Activated naive CD4-positive, alpha-beta T cell (primary cell): ENCODE measurements at places on chromosomes 4 and X.

GRCh38 chrX:115023139-115023538 is 5.7 kb upstream of the IL13RA2 start:
- DNase-seq, result no peak

GRCh38 chrX:55120761-55121358 is 32.0 kb downstream of the PAGE2 start:
- DNase-seq, result no peak

DNA sequence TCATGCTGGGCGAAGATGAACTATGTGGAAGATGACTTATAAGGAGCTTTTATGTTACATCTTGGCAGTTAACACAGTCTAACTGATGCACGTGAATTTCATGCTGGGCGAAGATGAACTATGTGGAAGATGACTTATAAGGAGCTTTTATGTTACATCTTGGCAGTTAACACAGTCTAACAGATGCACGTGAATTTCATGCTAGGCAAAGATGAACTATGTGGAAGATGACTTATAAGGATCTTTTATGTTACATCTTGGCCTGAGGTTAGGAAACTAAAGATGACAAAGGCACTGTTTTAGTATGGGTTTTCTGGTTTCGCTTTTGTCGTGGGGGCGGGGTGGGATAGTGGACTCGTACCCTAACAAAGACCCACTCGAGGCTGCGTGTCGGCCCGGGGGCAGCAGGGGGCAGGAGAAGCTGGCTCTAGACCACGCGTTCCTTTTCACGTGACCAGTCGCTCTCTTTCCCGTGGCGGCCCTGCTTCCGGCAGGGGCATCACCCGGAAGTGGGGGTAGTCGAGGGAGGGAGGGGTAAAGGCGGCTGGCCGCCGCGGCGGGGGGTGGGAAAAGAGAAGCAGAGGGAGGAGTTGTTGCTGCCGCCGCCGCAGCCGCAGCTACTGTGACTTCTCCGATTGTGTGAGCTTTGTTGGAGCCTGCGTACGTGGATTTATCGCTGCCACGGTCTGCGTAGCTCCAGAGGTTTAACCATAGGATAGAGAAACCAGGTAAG is at the start of gene ATP7A:
ATP7A (plus strand) TSS at position 586 of the 733 bp plus-strand sequence. CDS start 60,949 bp downstream, outside the sequence.
- peak; percentile 71 for DNase-seq

- DNase-seq, result no peak
Observed at GRCh38 chr4:150305995-150306394, 227.8 kb downstream of the DCLK2 start.

DNA sequence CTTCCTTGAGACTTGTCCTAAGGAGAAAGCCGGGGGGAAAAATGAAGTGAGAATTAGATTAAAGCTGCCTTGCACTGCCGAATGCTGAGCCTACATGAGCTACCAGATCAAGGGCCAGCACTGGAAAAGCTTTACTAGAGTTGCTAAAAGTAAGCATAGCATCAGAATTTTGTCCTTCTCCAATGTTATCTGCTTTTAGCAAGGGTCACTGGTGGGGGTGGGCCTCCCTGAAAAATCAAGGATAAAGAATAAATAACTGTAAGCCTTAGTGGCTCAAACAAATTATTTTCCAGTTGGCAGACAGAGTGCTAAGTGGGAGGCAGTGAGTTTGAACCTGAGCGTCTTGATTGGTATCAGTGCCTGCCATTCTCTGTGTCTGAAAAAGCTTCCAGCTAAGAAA is 310.5 kb upstream of the PITX2 start:
- no peak for DNase-seq

DNA sequence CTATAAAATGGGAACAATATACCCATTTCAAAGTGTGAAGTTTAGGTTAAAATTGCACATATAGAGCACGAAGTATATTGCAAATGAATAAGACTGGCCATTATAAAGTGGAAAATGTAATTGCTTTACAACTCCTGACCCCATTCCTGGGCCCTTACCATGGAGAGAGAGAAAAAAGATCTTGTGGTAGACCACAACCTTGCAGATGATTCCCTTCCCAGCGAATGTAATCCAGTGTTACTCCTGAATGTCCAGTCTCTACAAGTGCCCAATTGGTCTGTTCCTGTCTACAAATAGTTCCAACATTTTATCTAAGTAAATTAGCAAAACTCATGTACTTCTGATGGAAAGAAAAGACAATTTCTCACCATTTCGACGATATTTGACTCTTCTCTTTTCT is 184.1 kb upstream of the LNX1 start:
- no peak for DNase-seq

- DNase-seq, result no peak
Observed at GRCh38 chrX:13574600-13574999, 5.2 kb downstream of the EGFL6 start.

GRCh38 chr4:32192991-32193390 is 1472.8 kb downstream of the PCDH7 start:
- DNase-seq, result no peak

DNA sequence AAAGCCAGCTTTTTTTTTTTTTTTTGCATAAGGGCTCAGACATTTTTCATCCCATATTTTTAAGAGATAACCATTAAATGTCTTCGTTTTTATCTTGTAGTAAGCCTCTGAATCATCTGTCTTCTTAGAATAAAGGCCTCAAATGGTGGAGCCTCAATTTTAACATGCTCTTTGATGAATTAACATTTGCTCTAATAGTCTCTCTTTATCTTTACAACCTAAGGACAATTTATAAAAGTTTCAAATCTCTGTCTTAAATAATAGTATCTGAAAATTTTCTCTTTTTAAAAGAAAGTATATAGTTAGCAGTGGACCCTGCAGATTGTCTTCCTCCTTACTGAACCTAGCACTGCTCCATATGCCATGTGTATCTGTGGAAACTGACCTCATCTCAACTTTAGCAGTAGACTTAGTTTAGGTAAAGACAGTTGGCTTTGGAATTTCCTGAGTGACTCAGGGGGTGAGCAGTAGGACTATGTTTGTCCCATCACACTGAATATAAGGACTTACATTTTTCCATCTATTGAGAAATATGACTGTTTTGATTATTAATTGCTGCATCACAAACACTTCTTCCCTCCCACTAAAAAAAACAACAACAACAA is 1658.0 kb downstream of the STIM2 start:
- no peak for DNase-seq

GRCh38 chr4:120088507-120088906 is 21.9 kb upstream of the MAD2L1 start:
- DNase-seq, result no peak

DNA sequence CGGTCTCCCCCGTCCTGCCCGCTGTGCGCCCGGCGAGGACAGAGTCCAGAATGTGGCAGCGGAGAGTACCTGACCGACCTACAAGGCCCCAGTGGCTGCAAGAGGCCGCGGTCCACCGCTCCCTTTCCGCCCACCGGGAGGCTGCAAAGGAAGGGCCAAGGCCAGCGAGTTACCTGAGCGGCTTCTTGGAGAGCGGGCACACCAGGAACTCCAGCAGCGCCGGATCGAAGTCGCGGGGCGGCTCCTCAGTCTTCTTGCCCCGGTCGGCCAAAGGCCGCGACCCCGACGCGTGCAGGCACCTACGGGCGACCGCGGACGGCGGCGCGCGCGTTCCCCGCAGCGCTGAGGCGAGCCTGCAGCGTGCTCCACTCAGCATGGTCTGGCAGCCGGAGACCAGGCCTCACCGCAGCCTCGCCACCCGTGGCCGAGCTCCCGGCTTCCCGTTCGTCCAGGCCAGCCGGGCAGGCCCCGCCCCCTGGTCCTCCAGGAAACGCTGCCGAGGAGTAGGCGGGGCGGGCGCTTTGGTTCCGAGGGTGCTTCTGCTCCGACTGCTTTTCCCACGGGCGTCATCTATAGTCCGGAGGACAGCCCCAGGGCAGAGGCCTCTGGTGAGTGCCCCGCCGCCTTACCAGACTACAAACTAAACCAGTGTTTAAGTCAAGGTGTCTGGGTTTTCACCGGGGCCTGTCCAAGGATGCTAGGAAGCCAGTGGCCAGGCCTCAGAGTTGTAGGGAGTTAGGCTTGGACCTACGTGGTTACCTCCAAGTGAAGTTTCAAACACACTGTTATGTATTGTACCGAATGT is at the start of gene PYURF:
PYURF (minus strand) TSS at position 452 of the 805 bp plus-strand sequence; CDS start at position 376, 76 bp downstream.
- DNase-seq, result peak; percentile 20

DNA sequence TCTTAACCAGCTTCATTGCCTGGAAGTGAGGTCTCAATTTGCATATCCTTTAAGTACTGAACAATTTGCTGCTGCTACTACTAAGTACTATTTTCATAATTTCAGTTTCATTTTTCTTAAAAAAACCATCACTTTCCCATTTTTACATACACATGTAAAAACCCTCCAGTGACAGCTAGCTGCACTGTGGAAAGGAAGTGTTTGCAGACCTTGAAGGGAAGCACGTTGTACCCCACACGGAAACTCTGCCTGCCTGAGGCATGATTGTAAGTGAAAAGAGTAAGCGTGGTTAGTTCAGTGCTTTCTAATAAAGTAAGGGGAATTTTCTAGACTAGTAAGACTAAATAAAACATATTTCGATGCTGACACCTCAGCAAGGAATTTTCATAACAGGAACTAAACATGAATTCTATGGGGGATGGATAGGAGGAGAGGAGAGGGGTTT is 103.6 kb downstream of the RAPGEF2 start:
- DNase-seq, result no peak

GRCh38 chr4:153704522-153704921 is 20.4 kb downstream of the TLR2 start:
- no peak for DNase-seq

DNA sequence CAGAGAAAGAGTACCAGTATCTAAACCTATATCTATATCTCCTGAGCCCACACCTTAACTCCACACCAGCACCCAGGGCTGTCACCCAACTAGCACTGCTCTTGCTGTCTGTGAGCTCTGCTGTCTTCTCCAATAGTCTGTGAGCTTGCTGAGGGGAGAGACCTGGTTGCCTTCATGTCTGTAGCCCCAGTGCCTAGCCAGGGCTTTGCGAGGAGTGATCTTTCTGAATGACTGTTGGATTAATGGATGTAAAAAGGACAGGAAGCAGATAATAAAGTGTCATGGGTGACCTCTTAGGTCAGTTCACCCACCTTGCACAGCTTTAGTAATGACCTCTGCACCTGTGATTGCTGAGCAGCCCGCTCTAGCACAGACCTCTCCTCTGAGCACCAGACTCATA is 30.5 kb downstream of the CNGA2 start:
- no peak for DNase-seq

- no peak for DNase-seq
Observed at GRCh38 chr4:73988061-73988460, at the start of gene PPBP. TSS of gene PPBP (minus strand) at chr4:73988190. CDS start at chr4:73988103, 87 bp downstream.

- DNase-seq, result no peak
Observed at GRCh38 chr4:151323667-151324066, 1.7 kb downstream of the SH3D19 start.

DNA sequence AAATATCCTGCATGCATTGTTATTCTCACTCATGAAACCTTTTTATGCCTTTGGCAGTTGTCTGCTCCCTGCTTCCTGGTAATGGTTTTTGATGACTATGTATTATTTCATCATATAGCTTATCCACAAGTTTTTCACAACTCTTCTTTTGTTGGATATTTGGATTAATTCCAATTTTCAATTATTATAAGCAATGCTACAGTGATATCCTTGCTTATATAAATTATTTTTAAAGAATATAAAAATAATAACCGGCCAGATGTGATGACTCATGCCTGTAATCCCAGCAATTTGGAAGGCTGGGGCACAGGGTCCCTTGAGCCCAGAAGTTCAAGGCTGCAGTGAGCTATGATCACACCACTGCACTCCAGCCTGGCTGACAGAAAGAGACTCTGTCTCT is 47.0 kb downstream of the ASIC5 start:
- DNase-seq, result no peak

GRCh38 chr4:113674251-113674650 is 87.3 kb downstream of the CAMK2D start:
- no peak for DNase-seq

- no peak for DNase-seq
Observed at GRCh38 chrX:8629871-8630270, 102.1 kb downstream of the ANOS1 start.

DNA sequence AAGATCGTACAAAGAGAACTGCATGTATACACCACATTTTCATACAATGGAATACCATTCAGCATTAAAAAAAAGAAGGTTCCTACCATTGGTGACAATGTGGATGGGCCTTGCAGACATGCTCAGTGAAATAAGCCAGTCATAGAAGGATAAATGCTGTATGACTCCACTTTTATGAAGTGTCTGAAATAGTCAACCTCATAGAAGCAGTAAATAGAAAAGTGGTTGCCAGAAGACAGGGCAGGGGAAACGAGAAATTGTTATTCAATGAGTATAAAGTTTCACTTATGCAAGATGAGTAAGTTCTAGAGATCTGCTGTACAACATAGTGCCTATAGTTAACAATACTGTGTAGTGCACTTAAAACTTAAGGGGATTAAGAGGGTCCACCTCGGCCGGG is 257.5 kb upstream of the FTHL17 start:
- DNase-seq, result no peak

- no peak for DNase-seq
Observed at GRCh38 chr4:120434756-120435155, 368.1 kb upstream of the MAD2L1 start.

- DNase-seq, result no peak
Observed at GRCh38 chr4:150038335-150039076, 39.7 kb upstream of the DCLK2 start.

GRCh38 chrX:13194291-13195103 is 125.4 kb downstream of the ATXN3L start:
- no peak for DNase-seq

- DNase-seq, result no peak
Observed at GRCh38 chr4:67049446-67049845, 495.9 kb downstream of the CENPC start.

DNA sequence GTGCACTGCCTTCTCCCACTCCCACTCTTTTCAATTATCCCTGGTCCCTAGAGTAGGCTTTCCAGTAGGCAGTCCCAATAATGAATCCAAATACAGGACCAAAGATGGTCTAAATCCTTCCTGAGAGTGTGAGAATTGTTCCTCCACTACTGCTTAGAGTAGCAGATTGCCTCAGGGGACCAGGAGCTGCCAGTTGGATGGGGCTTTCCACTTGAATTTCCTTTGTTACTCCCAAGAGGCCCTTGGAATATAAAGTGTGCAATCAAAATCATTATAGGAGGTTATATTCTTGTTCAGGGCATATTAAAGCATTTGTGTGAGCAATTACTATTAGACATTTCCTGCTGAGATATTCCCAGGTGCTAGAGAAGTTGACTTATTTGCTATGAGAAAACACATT is 156.6 kb upstream of the TLL1 start:
- no peak for DNase-seq

GRCh38 chr4:39255266-39255665 is 72.9 kb downstream of the WDR19 start:
- no peak for DNase-seq

GRCh38 chrX:104833401-104833800 is 267.4 kb downstream of the IL1RAPL2 start:
- no peak for DNase-seq

DNA sequence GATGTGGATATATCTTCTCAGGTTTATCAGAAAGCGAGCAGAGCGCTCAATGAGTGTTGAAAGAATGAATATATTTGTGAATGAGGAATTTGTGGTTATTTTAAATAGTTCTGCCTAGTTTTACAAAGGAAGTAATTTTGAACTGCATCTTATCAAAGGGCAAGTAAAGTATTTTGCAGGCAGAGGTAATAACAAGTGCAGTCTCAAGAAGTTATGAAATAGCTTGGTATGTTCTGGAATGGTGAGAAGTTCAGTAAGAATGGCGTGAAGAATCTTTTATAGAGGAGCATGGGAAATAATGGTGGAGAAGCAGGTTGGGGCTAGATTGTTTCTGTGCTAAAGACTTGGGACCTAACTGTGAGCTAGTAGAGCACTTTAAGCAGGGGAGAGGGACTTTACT is 10.9 kb downstream of the TMA16 start:
- DNase-seq, result no peak
